ENCODE measurements at places on chromosomes 2 and 18.

DNA sequence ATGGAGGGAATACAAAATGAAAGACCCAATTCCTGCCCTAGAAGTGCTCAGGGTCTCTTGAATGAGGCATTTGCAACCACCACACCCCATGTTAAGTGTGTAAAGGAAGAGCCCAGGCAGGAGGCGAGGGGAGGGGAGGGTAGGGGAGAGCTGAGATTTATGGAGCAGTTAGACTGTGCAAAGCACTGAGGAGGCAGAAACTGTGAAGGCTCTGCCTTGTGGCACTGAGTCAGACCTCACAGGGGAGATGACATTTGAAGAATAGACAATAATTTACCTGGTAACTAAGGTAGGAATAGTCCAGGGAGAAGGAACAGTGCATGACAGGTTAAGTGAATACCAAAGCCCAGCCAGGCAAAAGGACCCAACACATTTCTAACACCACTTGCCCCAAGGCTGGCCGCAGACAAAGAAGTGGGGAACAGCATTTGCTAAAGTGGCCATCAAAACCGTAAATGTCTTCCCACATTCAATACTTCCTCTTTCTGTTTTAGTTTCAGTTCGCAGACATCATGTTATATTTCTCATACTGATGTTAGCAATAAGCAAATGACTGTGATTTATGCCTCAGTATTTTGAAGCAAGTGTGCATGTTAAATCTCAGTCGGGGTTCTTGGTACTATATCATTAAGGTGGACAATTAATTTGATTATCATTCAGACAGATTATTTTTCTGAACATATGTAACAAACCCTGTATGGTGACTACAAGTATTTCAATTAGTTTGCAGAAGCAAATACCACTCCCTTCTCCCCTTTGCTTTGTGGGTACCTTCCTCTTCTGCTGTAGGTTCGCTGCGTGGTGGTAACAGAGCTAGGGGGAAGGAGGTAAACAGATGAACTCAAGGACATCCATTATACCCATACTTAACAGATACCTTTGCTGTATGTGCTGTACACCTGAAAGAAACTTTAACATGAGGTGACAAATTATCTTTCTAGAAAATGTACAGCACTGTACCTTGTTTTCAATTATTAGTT, 27.5 kb downstream of the CDH20 start:
- no peak for DNase-seq
- no peak overlapping the region for H3K4me3 ChIP-seq
- H3K27me3 ChIP-seq = no peaks in the 10 kb centered on the region

- no peaks in the 10 kb centered on the region for H3K36me3 ChIP-seq
- H3K4me1 ChIP-seq = no peaks in the 10 kb centered on the region
- DNase-seq = peak; percentile 25
- H3K27ac ChIP-seq = no peak overlapping the region
Measured at GRCh38 chr2:179440642-179441251, 176.1 kb upstream of the SESTD1 start.

- no peak overlapping the region for H3K4me3 ChIP-seq
- H3K4me1 ChIP-seq = peaks cover 5% of the 10 kb centered on the region
- no peaks in the 10 kb centered on the region for H3K27me3 ChIP-seq
- no peaks in the 10 kb centered on the region for H3K36me3 ChIP-seq
- no peak overlapping the region for H3K27ac ChIP-seq
- DNase-seq = no peak
Measured at GRCh38 chr2:9057939-9058761, 54.7 kb upstream of the MBOAT2 start.

GRCh38 chr2:177242121-177242987, 22.2 kb downstream of the NFE2L2 start:
- H3K4me1 ChIP-seq = peaks cover 87% of the 10 kb centered on the region
- no peak for DNase-seq
- no peaks in the 10 kb centered on the region for H3K36me3 ChIP-seq
- H3K4me3 ChIP-seq = peak overlapping the region; percentile 7

DNA sequence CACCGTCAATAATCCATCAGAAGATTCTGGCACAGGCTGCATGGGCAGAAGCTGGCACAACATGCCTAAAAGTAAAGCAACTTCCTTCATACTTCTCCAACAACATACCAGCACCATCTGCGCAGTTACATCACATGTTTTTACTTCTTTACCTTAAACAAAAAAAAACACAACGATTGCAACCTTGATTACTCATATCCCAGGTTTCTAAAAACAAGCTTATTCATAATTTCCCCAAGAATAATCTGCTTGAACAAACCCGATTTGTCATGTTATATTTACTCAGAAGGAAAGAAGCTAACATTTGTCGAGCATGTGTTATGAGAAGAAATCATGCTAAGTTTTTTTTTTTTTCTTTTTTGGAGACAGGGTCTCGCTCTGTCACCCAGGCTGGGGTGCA, 54.7 kb downstream of the THADA start:
- H3K4me3 ChIP-seq = no peak overlapping the region
- no peaks in the 10 kb centered on the region for H3K27me3 ChIP-seq
- H3K4me1 ChIP-seq = peaks cover 9% of the 10 kb centered on the region
- DNase-seq = no peak
- H3K27ac ChIP-seq = no peak overlapping the region

DNA sequence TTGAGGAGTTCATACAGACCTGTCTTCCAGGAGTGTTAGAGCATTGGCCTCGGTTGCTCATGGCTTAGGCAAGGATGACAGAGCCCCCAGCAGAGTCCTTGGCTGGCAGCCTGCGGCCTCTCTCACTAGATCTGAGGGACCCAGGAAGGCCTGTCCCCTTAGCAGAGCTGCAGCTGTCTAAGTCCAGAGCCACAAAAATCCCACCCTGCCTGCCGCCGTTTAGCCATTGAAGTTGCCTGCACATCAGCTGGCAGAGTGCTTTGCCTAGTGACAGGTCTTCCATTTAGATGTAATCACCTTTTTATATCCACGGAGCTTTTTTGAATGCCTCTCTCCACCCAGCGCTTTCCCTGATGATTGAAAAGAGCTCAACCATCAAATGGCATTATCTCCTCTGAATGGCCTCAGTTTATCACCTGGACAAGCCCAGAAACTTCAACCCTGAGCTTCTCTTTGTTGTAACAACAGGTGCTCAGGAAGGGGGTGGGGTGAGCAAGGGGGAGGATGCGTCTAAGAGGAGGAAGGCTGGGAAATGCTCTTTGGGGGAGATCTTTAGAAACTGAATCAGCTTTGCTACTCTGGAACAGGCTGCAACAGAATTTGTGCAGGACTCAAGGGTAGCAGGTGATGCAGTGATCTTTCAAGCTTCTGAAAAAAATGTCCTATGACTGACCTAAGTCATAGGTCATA, 71.9 kb downstream of the TNP1 start:
- H3K36me3 ChIP-seq = no peaks in the 10 kb centered on the region
- no peaks in the 10 kb centered on the region for H3K4me1 ChIP-seq
- no peak overlapping the region for H3K27ac ChIP-seq

GRCh38 chr2:106734165-106734564, 151.8 kb downstream of the ST6GAL2 start:
- H3K4me1 ChIP-seq = no peaks in the 10 kb centered on the region
- no peak overlapping the region for H3K4me3 ChIP-seq
- H3K27ac ChIP-seq = no peak overlapping the region
- H3K36me3 ChIP-seq = no peaks in the 10 kb centered on the region

DNA sequence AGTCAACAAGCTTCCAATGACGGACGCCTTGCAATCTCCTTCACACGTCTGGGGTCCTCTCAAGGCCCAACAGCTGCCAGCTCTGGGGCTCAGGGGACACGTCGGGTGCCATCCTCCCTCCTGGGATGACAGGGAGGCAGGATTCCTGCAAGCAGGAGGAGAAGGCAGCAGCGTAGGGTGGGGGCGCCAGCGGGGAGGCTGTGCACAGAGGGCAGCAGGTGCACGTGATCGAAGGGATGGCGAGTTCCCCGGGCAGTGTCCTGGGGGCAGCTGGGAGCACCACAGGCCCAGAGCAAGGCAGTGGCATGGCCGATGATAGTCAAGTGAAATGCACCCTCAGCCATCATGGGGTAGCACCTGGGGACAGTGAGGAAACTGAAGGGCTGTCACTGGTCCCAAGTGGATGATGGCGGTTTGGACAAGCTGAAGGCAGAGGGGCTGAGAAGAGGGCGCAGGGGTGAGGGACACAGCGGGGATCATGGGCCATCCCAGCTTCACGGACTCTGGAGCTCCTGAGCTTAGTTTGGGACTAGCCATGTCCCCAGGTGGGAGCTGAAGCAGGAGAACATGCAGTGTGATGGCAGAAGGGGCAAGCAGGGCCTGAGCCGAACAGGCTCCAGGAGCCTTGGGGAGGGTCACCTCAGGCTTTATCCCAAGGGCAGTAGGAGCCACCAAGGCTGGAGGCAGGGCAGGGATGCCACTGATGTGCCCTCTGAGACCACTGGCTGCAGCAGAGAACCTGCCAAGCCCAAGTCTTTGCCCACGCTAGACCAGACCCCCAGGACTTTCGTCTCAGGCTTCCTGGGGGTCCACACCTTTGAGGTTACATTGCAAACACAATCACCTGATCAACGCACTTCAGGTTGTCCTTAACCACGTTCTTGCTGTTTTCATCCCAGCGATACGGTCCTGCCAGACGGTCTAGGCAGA, 16.3 kb upstream of the SNED1 start:
- no peaks in the 10 kb centered on the region for H3K27me3 ChIP-seq
- H3K4me3 ChIP-seq = no peak overlapping the region
- no peaks in the 10 kb centered on the region for H3K4me1 ChIP-seq
- DNase-seq = no peak
- H3K27ac ChIP-seq = no peak overlapping the region
- no peaks in the 10 kb centered on the region for H3K36me3 ChIP-seq

DNA sequence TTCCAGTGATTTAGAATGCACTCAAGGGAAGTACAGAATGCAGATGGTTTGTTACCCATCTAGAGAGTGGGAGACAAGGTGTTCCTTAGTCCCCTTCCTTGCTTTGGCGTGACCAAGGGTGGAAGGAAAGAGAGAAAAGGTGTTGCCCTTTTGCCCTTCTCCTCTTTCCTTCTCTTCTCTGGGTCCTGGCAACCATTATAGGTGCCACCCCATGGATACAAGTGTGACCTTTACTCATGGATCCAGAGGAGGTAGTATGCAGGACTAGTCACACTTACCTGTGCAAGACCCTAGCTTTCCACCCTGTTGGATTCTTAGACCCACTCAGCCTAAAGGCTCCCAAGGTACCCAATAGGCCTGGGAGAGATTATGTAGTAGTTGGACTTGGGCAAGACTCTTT, 11.6 kb upstream of the RBFA start:
- no peak overlapping the region for H3K27ac ChIP-seq
- H3K27me3 ChIP-seq = no peaks in the 10 kb centered on the region
- H3K4me3 ChIP-seq = peak overlapping the region; percentile 9

- no peak overlapping the region for H3K27ac ChIP-seq
- H3K27me3 ChIP-seq = no peaks in the 10 kb centered on the region
- DNase-seq = no peak
- peaks cover 26% of the 10 kb centered on the region for H3K36me3 ChIP-seq
Measured at GRCh38 chr2:207558079-207558491, 28.3 kb downstream of the CREB1 start.

- H3K4me1 ChIP-seq = no peaks in the 10 kb centered on the region
- H3K4me3 ChIP-seq = no peak overlapping the region
- no peak overlapping the region for H3K27ac ChIP-seq
Measured at GRCh38 chr2:173891315-173892037, 73.7 kb downstream of the SP3 start.

DNA sequence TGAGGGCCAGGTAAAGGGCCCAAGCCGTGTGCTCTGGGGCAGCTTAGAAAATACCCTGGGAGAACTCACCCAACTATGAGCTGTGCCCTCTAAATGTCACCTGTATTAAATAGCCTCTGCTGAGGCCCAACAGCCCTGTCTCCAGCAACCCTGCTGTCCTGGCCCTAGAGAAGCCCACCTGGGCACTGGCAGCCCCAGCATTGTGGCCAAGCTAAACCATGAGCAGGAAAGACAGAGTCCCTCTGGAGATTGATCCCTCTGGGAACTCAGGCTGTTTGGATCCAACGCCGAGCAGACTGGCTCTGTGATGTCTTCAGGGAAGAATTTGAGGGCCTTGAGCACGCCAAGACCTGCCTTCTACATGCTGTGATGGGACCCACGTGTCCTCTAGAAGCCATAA, 126.5 kb downstream of the TTC32 start:
- no peak overlapping the region for H3K4me3 ChIP-seq
- DNase-seq = no peak
- H3K27ac ChIP-seq = no peak overlapping the region
- no peaks in the 10 kb centered on the region for H3K27me3 ChIP-seq
- no peaks in the 10 kb centered on the region for H3K36me3 ChIP-seq
- no peaks in the 10 kb centered on the region for H3K4me1 ChIP-seq

- H3K4me3 ChIP-seq = no peak overlapping the region
- H3K36me3 ChIP-seq = no peaks in the 10 kb centered on the region
- H3K27me3 ChIP-seq = no peaks in the 10 kb centered on the region
- H3K27ac ChIP-seq = no peak overlapping the region
Measured at GRCh38 chr2:62217970-62218369, 22.1 kb downstream of the B3GNT2 start.

- no peak overlapping the region for H3K4me3 ChIP-seq
- no peaks in the 10 kb centered on the region for H3K27me3 ChIP-seq
- H3K27ac ChIP-seq = no peak overlapping the region
- H3K36me3 ChIP-seq = no peaks in the 10 kb centered on the region
- no peak for DNase-seq
Measured at GRCh38 chr2:167875529-167875928, 371.9 kb downstream of the STK39 start.

DNA sequence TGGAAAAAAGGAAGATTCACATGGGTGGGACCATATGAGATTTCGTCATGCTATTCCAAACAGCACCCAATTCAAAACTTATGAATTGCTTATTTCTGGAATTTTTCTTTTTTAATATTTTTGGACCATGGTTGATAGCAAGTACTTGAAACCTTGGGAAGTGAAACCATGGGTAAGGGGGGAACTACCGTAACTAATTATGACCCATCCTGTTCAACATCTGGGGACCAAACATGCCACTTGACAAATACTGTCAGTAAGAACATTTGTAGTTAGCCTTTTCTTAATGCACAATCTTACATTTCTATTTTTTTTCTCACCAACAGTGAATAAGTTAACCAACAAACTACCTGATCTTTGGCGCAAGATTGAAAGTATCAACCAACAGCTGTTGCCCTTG, 105.7 kb upstream of the TTC39C start:
- H3K27ac ChIP-seq = no peak overlapping the region
- H3K27me3 ChIP-seq = no peaks in the 10 kb centered on the region
- no peaks in the 10 kb centered on the region for H3K36me3 ChIP-seq
- no peak for DNase-seq
- no peaks in the 10 kb centered on the region for H3K4me1 ChIP-seq

DNA sequence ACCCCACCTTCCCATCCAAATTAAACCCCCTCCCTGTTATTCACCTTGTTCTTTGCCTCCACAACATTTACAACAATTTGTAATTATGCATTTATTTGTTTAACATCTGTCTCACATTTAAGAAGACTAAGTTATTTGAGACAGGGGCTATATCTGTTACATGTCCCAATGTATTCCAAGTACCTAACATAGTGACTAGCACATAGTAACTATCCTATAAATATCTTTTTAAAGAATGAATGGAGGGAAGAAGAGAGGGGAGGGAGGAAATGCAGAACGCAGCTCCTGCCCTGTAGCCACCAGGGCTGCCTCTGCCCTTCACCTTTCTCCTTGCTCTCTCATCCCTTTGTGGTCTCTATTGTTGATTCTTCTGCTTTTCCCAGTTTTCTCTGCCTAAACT, 40.6 kb downstream of the HDHD2 start:
- no peak for DNase-seq
- peaks cover 3% of the 10 kb centered on the region for H3K36me3 ChIP-seq
- no peaks in the 10 kb centered on the region for H3K27me3 ChIP-seq
- no peak overlapping the region for H3K4me3 ChIP-seq
- no peaks in the 10 kb centered on the region for H3K4me1 ChIP-seq

All from CD8-positive, alpha-beta memory T cell (primary cell).